GM06990 (cell line): ENCODE measurements at places on chromosomes 11 and 22.

DNA sequence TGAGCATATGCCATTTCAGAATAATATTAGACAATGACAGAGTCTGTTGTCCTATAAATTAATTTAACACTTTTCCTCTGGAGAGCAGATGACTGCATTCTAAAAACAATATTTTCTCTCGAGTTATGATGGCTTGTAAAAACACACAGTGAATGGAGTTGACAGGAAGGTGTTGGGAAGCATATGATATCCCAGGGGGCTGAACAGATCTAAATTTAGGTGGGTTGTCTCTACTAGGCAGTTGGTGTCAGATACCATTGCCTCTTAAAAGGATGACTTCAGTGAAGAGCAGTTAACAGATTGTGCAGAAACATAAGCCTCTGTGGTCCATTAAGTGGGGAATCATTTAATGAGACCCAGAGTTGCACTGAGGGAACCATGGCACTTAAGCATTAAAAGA, 30.7 kb downstream of the SVIP start:
- no peak for DNase-seq

- DNase-seq, result no peak
Observed at GRCh38 chr11:75190652-75191329, 39.9 kb downstream of the SLCO2B1 start.

GRCh38 chr11:15557457-15558230, 442.9 kb downstream of the INSC start:
- DNase-seq, result no peak

GRCh38 chr22:25736378-25737011, 5.5 kb upstream of the MYO18B start:
- no peak for DNase-seq

DNA sequence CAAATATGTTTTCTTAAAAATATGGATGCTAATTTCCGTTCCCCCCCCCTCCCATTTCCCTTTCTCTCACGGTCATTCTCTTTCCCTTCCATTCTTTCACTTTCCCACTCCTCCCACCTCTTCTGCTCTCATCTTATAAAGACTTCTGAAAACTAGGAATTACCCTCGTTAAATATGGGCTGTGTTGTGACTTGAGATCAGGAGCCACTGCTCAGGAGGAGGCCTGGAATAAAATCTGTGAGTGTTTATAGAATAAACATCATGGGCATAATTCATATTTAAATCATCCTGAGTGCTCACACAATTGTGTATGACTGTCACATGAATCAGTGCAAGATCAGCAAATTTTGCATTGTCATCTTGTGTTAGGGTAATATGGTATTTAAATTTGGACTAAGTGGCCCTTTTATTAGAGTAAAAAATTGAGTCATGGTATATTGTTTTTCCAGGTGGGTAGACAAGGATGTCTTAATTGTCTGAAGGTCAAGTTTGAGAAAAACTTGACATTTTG, 208.0 kb downstream of the DDX10 start:
- no peak for DNase-seq

- no peak for DNase-seq
Observed at GRCh38 chr22:37492428-37493344, 6.5 kb upstream of the MFNG start.

DNA sequence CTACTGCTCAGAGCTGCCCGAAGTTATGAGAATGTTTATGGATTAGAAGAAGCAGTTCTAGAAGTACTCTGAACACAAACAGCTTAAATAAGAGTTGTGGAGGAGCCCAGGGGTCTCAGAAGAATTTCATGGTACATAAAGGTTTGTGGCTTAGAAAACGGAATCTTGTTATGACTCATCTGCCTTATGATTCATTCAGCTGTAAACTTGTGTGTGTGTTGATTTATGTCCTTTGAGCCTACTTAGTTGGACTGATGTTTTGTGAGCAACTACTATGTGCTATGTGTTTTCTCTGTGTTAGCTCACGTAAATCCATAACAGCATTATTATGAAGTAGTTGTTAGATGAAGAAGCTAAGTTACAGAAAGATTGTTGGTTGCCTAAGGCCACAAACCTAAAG, 203.7 kb downstream of the PGR start:
- peak; percentile 35 for DNase-seq

GRCh38 chr22:45096256-45096907, 67.3 kb upstream of the NUP50 start:
- no peak for DNase-seq

DNA sequence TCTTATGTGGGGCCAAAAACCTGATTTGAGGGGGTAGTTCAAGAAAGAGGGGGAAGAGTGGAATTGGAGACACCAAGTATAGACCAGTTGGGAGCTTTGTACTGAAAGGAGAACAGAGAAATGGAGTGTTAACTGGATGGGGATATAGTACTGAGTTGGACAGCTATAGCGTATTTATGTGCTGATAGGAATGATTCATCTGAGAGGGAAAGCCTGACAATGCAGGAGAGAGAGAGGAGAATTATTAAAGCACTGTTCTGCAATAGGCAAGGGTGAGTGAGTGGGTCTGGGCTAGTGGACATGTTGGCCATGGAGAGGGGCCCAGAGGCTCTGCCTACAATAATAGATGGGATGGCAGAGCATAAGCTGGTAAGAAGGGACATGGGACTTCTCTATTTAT, 52.9 kb upstream of the PITPNB start:
- no peak for DNase-seq

GRCh38 chr11:61054513-61054912, 47.8 kb upstream of the CD5 start:
- DNase-seq, result no peak

DNA sequence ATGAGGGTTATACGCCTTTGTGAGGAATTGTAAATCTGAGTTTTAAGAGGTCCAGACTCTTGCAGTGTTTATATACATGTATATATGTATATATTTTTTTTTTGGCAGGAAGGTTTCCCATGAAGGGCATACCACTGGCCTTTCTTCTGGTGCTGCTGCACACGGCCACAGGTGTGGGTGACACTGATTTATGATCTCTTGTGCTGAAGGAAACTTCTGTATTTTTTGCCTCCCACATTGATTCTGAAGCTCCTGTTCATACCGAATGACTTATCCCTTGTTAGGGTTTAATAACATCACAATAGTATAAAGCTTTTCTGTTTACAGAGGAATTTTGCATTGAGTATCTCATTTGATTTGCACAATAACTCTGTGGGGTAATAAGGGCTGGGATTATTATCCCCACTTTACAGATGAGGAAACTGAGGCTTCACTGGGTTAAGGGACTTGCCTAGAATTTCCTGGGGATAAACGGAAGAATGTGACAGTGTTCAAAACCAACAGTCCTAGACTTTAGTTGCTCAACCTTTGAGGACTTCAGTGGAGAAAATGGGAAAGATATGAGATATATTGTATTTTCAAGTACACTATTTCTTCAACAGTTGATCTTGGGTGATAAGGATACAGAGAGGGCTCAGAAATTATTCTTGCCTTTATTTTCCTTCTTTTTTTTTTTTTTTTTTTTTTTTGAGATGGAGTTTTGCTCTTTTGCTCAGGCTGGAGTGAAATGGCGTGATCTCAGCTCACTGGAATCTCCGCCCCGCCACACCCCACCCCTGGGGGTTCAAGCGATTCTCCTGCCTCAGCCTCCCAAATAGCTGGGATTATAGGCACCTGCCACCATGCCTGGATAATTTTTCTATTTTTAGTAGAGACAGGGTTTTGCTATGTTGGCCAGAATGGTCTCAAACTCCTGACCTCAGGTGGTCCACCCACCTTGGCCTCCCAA, 70.1 kb downstream of the MICAL2 start:
- no peak for DNase-seq

DNA sequence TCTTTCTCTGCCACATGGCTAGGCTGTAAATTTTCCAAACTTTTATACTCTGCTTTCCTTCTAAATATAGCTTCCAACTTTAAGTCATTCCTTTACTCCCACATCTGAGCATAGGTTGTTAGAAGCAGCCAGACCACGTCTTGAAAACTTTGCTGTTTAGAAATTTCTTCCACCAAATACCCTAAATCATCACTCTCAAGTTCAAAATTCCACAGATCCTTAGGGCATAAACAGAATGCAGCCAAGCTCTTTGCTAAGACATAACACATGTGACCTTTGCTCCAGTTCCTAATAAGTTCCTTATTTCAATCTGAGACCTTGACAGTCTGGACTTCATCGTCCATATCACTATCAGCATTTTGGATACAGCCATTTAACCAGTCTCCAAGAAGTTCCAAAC, 749.9 kb downstream of the METTL15 start:
- no peak for DNase-seq

DNA sequence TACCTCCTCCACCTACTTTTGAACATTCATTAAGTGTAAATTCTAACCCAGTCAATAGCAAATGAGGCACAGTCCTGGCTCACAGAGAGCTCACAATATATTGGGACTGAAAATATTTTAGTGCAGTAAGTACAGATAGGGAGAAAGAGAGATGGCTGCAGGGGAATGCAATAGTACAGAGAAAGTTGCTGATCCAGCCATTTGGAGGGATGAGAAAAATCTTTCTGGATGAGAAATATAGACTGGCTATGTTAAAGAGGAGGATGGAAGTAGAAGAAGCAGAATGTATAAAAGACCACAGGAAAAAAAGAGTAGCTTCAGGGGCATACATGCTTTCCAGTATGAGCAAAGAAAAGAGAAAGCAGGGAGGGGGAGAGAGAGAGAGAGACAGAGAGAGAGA, 3.6 kb upstream of the OR52B6 start:
- DNase-seq, result no peak

- DNase-seq, result no peak
Observed at GRCh38 chr22:35410663-35411034, 10.7 kb downstream of the MCM5 start.

GRCh38 chr22:32255726-32256125, 579 bp upstream of the SLC5A4 start:
- DNase-seq, result no peak

DNA sequence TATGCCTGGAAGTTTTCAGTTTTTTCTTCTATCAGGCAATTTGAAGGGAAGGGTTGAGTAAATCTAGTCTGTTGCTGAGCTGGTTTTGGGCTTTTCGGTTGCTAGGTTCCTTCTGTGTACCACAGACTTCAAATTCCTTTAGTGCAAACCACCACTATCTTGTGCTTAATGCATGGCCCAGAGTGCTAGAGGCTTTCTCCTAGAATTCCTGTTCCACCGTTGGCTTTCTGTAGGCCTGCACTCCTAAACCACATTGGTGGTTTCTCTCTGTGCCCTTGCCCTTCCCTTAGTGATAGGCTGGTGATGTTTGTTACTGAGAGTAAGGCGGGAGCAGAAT, 47.1 kb upstream of the CTSC start:
- DNase-seq, result no peak

DNA sequence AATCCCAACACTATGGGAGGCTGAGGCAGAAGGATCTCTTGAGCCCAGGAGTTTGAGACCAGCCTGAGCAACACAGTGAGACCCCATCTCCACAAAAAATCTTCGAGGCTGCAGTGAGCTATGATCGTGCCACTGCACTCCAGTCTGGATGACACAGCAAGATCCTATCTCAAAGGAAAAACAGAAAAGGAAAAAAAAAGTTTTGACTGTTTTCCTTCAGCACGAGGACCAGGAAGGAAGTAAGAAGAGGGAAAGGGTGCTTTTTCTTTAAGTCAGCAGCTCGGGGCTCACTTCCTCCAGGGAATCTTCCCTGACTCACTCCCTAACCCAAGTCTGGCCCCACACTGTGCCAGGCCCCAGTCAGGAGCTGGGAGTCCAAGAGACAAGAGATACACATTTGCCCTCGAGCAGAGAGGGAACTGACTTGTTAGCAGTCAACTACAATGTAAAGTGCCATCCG, 14.2 kb downstream of the ARRB1 start:
- no peak for DNase-seq

DNA sequence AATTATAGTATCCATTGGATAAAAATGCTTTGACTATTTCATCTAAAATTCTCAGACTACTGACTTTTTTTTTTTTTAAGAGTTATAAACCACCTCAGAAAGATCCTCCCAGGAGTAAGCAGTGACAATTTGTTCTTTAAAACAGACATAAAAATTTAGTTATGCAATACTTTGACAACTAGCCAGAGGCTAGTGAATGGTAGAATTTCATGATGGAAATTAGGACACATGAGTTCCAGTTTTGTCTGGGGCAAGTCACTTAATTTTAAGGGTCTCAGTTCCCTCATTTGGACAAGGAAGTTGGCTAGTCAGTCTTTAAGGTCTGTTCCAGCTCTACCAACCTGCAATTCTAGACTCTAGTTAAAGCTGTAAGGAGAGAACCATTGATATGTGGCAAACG, 2.9 kb downstream of the IL18 start:
- no peak for DNase-seq

- DNase-seq, result no peak
Observed at GRCh38 chr22:49197986-49198704, 629.5 kb downstream of the BRD1 start.

GRCh38 chr11:102423936-102424335, 28.6 kb downstream of the TMEM123 start:
- no peak for DNase-seq

GRCh38 chr11:33437529-33437928, 180.3 kb downstream of the HIPK3 start:
- no peak for DNase-seq

GRCh38 chr22:26709617-26710390, 52.4 kb downstream of the MIAT start:
- DNase-seq, result no peak

DNA sequence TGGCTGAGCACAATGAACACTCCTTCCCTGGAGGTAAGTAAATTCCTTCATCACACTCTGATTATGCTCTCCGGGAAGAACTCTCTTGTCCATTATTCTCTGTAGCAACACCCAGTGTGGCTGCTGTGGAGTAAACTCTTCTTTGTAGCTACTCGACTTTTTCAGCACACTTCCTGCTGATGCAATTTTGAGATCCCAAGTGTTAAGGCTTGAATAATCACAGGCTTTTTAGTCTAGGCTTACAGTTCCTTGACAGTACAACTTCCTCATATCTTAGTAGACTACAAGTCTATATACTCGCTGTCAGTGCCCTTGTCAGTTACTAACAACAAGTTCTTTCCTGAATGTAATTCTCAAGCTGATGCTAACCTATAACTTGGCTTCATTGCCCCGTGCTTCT, 301.8 kb upstream of the API5 start:
- DNase-seq, result no peak

GRCh38 chr11:64268893-64269539, 15.4 kb downstream of the BAD start:
- peak; percentile 72 for DNase-seq

DNA sequence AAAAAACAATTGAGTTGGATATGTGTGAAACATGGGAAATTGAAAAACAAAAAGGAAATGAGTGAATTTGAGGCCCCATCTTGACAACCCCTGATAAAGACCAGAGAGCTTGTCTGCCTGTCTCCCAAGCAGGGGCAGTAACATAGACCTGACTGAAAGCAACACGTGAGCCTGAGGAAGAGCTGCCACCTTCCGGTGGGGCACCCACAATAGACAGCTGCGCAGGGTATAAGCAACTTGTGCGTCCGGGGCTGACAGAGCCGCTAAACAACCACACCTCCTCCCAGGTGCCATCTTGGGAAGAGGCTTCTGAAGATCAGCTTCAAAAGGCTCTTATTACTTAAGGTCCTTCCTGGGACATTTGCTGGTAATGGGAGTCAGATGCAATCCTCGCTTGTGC, 166.8 kb downstream of the NTM start:
- no peak for DNase-seq

- DNase-seq, result no peak
Observed at GRCh38 chr11:14308114-14308896, 50.7 kb downstream of the RRAS2 start.

GRCh38 chr11:77590194-77590782, 535 bp downstream of the AQP11 start:
- no peak for DNase-seq

GRCh38 chr22:44335903-44336803, 23.4 kb upstream of the SHISAL1 start:
- no peak for DNase-seq
